ENCODE measurements at places on chromosomes 4 and X.

DNA sequence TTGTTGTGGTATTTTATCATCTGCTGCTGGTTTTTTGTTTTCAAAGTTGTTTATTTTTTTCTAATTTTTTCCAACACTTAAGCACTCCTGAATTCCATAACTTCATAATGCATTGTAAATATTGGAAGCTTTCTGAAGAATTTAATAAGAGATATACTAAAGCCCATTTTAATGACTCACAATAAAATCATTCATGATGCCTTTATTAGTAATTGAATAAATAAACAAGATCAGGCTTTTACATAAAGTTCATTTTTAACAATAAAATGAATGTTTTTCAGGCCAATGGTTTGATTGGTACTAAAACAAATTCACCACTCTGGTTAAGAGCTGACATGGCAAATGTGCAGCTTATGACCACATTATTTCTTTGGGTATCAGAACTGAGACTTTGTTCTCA lies 408.2 kb upstream of the SMIM31 start:
- DNase-seq, result no peak

DNA sequence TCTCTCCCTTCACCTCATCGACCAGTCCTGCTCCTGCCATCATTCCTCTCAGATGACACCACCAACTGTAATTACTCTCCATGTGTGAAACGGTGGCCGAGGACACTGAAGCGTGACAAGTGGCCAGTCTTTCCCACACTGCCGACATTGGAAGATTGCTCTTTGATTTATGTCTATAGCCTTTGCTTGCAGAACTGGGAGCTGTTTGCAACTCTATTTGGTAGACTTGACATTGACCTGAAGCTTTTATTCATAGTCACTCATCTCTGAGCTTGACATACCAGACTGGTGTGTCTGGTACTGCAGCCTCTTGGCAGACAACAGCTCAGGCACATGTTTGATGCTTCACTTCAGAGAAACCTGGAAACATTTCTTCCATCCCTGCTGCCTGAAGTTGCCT lies 121.8 kb upstream of the GALNT7 start:
- no peak for DNase-seq

- no peak for DNase-seq
These were observed 105.6 kb downstream of the APOOL start for GRCh38 chrX:85109235-85109634.

DNA sequence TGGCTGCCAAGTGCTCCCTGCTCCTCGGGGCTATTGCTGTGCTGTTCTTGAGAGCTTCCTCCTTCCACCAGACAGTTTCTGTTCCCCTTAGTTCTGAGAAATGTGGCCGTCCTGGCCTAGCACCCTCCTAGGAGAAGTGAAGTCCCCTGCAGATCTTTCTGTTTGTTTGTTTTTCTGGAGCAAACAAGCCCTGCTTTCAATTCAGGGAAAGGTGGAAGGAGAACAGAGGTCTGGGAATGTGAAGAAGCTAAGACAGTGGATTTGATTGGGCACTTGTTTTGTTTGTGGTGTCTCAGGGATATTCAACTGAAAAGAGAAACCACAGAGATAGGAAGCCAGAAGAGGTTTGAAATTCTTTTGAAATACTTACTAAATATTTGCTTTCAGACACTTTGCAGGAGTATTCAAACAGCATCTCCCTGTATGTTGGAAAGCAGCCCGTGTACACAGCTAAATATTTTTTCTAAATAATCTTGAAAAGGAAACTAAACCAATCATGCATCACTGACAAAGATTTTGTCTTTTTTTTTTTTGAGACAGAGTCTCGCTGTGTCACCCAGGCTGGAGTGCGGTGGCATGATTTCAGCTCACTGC lies 36.5 kb upstream of the PPM1K start:
- no peak for DNase-seq

DNA sequence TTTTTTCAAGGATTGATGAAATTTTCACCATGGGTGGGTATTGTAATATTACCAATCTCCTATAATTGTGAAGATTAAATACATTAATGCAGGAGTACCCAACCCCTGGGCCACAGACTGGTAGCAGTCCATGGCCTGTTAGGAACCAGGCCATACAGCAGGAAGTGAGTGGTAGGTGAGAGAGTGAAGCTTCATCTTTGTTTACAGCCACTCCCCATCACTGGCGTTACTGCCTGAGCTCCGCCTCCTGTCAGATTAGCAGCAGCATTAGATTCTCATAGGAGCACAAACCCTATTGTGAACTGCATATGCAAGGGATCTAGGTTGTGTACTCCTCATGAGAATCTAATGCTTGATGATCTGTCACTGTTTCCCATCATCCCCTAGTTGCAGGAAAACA lies 15.1 kb downstream of the RAPGEF2 start:
- DNase-seq, result no peak

DNA sequence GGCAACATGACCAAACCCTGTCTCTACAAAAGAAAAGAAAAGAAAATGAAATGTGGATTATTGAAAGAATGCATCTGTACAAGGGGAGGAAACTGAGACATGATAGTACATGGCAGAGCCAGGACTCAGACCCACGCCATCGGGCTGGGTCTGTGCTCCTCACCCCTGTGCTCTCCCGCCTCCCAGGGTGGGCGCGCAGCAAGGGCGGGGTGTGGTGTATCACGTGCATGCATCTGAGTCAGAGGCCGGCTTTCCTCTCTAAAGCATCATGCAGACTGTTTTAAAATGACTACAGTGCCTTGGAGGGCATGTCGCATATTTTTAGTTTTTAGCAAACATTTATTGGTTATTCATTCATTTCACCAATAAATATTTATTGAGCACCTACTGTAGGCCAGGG lies 47.8 kb downstream of the HTT-AS start:
- no peak for DNase-seq

DNA sequence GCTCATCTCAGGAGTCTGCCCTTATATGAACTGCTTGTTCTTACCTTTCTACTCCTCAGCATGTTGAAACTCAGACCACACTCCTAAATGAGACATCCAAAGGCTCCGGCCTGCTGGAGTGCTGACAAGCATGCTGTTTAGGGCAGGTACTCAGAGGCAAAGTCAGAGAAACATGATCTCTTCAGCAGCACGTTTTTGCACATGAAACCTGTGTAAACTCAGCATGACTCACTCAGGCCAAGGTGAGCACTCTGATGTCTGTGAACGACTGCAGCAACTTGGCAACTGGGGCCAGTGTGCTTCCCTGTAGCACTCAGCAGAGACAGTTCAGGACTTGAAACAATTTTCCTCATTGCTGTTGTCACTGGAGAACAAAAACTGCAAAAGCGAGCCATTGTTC lies 109.6 kb downstream of the PACRGL start:
- DNase-seq, result no peak

GRCh38 chr4:17605236-17605635 lies 9.2 kb upstream of the MED28 start:
- no peak for DNase-seq

DNA sequence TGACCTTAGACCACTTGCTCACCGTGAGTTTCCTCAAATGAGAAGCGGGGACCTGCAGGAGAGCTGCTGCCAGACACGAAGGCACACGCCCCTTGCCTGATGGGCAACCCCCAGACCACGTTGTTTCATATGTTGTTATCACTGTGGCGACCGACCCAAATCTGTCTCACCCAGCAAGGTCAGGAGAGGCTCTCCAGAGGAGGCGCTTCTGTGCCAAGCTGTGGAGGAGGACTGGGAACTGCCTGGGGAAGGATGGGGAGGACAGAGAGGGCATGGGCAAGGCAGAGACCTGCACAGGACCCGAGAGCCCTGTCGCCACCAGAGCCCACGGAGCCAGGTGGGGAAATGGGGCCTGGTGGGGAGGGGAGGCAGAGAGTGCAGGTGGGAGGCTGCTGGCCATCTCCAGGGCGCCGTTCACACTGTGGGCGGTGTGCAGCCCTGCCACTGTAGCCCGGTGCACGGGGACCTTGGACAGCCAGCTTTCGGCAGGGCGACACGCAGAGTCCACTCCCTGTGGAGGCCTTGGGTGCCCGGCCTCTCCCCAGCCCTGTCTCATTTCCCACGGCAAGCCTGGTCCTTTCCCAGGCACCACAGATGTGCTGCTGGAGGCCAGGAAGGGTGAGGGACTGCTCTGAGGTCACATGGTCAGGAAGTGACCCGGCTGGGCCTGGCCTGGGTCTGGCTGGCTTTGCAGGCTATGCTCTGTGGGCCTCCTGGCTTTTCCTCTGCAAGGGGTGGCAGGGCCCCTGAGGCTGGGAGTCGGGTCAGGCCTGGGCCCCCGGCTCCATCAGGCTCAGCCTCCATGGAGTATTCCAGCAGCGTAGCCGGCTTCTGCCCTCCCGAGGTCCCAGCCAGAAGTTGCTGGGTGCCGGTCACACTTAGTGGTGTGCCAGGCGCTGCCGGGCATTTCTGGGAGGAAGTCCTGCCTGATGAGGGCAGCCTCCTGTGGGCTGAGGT lies 3.2 kb downstream of the HTRA3 start:
- no peak for DNase-seq

GRCh38 chr4:122930862-122931261 lies 8.5 kb upstream of the NUDT6 start:
- no peak for DNase-seq

DNA sequence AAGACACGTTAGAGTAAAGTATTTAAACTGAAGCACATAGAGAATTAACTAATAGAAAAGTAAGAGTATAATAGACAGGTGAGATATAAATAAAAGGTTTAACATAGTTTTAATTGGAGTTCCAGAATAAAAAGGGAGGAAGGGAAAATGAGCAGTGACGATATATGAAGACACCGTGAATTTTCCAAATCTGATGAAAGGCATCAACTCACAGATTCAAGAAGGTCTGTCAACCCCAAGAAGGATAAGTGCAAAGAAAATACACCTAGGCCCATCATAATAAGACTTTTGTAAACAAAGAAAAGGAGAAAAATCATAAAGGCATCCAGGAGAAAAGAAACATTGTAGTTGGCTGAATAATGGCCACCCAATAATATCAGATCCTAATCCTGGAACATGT lies 43.9 kb upstream of the RAP2C start:
- DNase-seq, result no peak

DNA sequence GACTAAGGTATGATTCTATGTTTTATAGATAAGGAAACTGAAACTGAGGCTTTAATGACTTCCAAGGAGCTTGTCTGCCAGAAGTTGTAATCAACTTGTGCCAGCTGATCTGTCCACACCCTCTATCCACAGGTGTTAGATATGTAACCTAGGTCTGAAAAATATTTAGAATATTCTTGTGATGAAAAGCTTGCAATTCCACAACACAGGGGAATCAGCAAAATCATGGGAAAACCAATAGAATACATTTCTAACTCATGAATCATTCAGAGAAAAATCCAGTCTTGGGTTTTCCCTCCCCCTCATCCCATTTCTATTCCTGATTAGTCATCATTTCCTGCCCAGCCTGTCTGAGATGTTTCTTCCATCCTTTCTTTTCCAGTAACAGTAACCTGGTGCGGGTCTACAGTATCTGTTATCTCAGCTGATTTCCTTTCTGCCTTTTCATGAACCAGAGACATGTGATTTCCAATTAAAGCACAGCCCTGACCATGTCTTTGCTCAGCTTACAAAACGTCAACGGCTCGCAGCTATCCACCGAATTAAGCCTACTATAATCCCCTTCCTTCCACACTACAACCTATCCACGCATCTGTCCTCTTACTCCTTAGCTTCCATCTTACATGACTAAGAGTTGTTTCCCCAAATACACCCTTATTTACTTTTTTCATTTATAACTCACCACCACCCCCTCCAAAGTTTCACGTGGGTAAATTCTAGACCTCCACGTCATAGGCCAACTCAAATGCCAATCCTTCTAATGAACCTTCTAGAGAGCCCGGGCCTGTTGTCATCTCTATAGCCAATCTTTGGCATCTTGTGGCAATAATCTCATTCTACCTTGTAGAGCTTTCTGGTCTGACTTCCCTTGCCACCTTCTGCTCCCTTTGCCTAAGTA lies 961 bp upstream of the NOCT start:
- DNase-seq, result peak; percentile 92

GRCh38 chr4:17613761-17614415 lies 553 bp upstream of the MED28 start:
- peak; percentile 76 for DNase-seq

- DNase-seq, result no peak
These were observed 215.5 kb downstream of the SLC39A8 start for GRCh38 chr4:102129810-102130209.

- no peak for DNase-seq
These were observed 671.5 kb upstream of the GRIA3 start for GRCh38 chrX:122512561-122513072.

DNA sequence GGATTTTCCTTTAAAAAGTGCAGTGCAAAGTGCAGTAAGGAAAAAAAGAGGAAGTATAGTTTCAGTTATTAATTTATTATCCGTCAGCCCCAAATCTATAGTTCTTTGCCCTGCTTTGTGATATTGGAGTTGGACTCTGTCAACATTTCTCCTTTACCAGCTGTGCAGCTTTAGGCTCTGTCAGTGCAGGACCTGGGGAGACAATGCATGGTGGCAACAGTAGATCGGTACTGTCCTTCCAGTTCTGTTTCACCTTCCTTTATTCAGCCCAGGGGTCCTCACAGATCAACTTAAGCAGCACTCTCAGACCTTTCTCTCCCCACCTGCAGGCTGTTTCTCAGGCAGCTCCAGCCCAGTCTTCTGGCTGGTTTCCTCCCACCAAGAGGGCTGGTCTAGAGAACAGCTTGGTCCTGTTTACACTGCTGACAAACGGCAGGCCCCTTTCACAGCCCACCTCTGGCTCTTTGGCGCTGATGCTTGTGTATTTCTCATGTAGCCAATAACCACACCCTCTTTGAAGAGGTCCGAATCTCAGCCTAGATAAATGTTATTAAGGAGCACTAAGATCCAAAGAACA lies 71.6 kb downstream of the MCUB start:
- DNase-seq, result no peak

- no peak for DNase-seq
These were observed 120.8 kb downstream of the SH2D1A start for GRCh38 chrX:124467202-124467601.

- DNase-seq, result no peak
These were observed 3.0 kb upstream of the TBX22 start for GRCh38 chrX:80011522-80011921.

DNA sequence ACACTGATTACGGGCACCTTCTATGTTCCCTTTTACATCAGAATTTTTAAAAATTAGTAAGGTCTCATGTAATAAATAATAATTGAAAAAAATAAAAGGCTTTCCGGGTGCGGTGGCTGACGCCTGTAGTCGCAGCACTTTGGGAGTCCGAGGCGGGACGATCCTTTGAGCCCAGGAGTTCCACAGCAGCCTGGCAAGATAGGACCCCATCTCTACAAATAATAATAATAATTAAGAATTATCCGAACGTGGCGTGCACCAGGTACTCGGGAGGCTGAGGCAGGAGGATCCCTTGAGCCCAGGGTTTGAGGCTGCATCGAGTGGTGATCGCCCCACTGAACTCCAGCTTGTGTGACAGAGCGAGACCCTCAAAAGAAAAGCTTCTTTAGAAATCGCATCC lies 771 bp upstream of the LAMTOR3 start:
- DNase-seq, result no peak

All from HS-5 (cell line).